Progenitor cell of endocrine pancreas (in vitro differentiated cells): ENCODE measurements at places on chromosomes 5 and 9. TPM values are rescaled to one million over a fixed set of nuclear protein-coding genes. Genes with fewer than 3 reads are reported as not detected.

ZFP2 gene
- 4.3 and 4.9 TPM in 2 replicates for total RNA-seq

SPATA31E1 gene
- total RNA-seq: not detected in 2 replicates

FBP2 gene
- total RNA-seq: not detected in 2 replicates

FOXD4L6 gene
- not detected in 2 replicates for total RNA-seq

MLANA gene
- not detected in 2 replicates for total RNA-seq

HAPLN1 gene
- 0.89 and 2.9 TPM in 2 replicates for total RNA-seq

MPDZ gene
- 65.1 and 67.2 TPM in 2 replicates for total RNA-seq

CDKN2A gene
- total RNA-seq: not detected in 2 replicates

REEP2 gene
- 20.0 and 22.1 TPM in 2 replicates for total RNA-seq

TMEM174 gene
- total RNA-seq: not detected in 2 replicates

GRHPR gene
- 98.0 and 101 TPM in 2 replicates for total RNA-seq

STRBP gene
- 87.3 and 101 TPM in 2 replicates for total RNA-seq

DMGDH gene
- 0.75 and 0.84 TPM in 2 replicates for total RNA-seq

CARD9 gene
- total RNA-seq: 1.6 and 2.0 TPM in 2 replicates

GRPEL2 gene
- 17.6 and 20.2 TPM in 2 replicates for total RNA-seq

ERAP2 gene
- not detected in 2 replicates for total RNA-seq

NUTM2G gene
- not detected in 2 replicates for total RNA-seq

AGPAT2 gene
- total RNA-seq: 27.7 and 28.0 TPM in 2 replicates

IL11RA gene
- total RNA-seq: 27.5 and 27.8 TPM in 2 replicates

TNFAIP8 gene
- total RNA-seq: 8.0 and 9.3 TPM in 2 replicates
